ENCODE measurements at places on chromosomes 11 and 22.

- DNase-seq: no peak
Observed at GRCh38 chr22:37482244-37482643, 3.9 kb downstream of the MFNG start.

DNA sequence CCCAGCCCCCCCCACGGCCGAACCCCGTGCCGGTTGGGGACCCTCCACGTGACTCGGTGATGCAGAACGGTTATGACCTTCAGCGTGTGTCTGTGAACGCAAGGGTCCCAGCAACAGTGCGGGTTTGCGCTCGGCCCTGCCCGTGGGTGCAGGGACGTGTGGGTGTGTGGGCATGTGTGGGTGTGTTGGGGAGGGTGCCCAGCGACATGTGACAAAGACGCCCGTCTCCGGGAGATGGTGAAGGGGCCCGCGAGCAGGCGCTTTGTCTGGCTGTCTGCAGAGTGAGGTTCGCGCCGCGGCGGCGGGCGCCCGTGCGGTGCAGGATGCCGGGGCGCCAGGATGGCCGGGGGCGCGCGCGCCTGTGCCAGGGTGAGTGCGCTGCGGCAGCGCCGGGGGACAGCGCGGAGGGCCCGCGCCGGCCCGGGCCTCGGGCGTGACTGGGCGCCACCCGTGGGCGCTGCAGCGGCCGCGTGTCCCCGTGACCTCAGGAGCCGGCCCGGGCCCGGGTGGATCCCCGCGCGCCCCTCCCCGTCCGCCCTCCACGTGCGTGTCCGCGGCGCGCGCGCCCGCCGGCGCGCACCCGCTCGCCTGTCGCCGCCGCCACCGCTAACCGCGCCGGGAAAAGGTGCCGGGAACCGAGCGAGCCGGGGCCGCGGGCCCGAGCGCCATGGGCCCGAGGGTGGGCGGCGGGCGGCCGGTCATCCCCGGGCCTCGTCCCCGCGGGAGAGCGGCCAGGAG lies at the start of gene LRFN4:
TSS of gene LRFN4 (plus strand) at position 569 of the 738 bp plus-strand sequence. CDS start 681 bp downstream, outside the sequence.
- DNase-seq: no peak

DNA sequence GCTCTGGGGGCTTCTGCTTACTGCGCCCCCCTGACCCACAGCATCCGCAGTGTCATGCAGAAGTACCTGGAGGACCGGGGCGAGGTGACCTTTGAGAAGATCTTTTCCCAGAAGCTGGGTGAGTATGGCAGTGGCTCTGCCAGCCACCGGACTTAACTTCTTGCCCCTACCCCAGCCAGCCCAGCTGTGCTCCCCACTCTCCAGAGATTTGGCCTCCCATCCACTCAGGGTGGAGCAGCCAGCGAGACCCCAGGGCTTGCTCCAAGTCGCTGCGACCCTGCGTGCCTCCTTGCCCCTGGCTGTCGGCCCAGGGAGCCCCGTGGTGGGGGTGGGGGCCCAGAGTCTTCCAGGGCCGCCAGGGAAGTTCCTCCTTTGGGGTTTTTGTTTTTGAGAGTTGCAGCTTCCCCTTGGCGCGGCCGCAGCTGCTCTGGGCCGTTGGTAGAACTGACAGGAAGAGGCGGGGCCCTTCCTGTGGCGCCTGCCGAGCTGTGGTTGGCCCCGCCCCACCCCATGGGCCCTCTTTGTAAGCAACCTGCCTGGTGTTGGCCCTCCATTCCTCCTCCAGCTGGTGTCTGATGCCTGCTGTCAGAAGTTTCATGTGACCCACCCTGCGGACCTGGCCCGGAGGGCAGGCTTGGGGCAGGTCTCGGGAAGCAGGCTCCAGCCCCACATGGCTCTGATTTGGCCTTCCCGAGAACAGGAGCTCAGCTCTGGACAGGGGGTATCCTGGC lies 11.1 kb downstream of the GRK2 start:
- DNase-seq: peak; percentile 76

GRCh38 chr22:26648528-26649388 lies 8.6 kb upstream of the MIAT start:
- DNase-seq: no peak

DNA sequence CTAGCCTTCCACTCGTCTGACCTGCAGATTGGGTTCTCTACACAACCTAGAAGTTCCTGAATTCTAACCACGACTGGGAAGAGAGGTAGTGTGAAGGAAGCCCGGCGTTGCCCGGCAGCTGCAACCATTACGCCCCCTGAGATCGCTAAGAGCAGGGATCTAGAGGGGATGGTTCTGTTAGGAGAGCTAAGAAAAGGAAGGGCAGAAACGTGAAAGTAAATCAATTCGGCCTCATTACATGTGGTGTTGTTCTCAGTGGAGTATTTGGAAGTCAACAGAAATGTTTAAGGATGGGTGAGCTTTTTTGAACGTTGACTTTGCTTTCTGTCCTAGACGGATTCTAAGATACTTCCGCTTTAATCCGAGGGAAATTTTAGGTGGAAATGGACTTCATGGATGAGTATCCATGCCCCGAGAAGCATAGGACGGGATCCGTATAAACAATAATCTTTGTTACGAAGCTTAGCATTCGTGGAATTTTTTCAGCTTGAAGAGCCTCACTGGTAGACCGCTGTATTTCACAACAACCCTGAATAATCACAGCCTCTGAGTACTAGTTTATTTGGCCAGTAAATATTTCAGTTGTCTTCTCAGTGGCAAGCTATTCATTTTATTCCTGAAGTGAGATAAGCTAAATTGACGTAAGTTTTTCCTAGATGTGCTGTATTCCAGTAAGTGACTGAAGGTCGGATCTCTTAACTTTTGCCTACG lies 629 bp downstream of the ATP5MG start:
- no peak for DNase-seq

- DNase-seq: no peak
Observed at GRCh38 chr11:120004723-120005122, 133.2 kb downstream of the TRIM29 start.

- DNase-seq: no peak
Observed at GRCh38 chr11:64250415-64251015, 815 bp upstream of the PLCB3 start.

GRCh38 chr11:29161191-29161590 lies 855.6 kb downstream of the KCNA4 start:
- DNase-seq: no peak

DNA sequence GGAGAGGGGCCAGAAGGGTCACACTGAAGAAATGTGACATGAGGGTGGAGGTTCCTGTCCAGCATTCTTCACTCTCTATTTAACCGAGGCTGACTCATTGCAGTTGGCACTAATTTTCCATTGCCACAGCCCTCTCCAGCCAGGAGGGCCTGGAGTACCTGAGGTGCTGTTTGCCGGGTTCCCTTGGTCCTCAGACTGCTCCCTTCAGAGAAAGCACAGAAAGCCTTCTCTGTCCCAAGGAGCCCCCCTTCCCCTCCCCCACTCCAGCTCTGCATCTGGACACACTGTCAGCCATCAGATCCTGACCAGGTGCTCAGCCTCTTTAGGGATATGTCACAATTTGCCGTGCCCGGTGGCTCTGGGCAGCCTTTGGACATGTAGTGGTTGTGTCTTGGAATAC lies 3.2 kb upstream of the C11orf91 start:
- no peak for DNase-seq

DNA sequence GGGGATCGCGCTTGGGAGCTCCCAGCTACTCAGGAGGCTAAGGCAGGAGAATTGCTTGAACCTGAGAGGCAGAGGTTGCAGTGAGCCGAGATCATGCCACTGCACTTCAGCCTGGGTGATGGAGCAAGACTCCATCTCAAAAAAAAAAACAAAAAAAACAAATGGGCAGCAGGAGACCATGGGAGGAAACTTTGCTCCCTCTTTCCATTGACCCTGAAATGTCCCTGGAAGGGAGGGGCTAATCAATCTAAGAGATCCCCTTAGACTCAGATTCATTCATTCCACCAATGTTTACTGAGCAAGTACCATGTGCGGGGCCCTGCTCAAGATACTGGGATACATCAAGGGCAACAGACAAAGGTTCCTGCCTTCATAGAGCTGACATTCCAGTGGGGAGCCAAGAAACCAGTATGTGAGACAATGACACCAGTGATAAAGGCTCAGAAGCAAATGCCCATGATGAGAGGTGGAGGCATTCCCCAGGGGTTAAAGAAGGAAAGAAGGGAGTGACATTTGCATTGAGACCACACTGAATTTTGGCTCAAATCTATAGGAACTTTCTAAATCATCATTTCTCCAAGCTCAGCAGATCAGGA lies 37.7 kb upstream of the TFIP11 start:
- DNase-seq: no peak

DNA sequence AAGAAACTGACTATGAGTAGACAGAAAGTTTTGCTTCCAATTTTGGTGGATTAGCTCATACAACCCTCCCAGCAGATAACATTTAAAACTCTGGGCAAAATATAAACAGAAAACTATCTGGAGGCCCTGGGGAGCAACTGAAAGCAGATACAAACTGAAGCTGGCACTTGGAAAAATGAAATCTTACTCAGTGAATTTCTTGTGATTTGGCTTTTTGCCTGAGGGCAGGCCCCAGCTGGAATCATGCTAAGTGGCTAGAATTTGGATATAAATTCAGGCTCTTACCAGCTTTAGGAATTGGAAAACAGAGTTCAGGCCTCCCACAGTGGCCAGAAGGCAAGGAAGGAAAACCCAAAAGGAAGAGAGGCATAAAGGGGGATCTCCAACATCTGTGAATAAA lies 85.8 kb downstream of the EFCAB6 start:
- no peak for DNase-seq

- DNase-seq: no peak
Observed at GRCh38 chr11:70557742-70558485, 159.6 kb downstream of the CTTN start.

- DNase-seq: no peak
Observed at GRCh38 chr22:26724414-26724813, 67.0 kb downstream of the MIAT start.

- peak; percentile 84 for DNase-seq
Observed at GRCh38 chr11:45252134-45252856, 33.8 kb downstream of the SYT13 start.

DNA sequence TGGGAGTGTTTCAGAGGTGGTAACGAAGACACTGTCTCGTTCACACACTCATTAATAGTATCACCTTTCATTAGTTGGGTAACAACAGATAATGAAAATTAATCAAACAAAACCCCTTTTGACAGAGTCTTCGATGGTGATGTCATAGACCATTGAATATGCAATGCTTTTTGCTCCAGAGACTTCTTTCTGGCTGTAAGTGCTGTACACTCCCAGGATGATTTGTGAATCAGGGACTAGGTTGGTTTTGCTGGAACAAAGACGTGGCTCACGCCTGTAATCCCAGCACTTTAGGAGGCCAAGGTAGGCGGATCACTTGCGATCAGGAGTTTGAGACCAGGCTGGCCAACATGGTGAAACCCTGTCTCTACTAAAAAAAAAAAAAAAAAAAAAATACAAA lies 9.5 kb upstream of the RASSF10 start:
- DNase-seq: no peak

DNA sequence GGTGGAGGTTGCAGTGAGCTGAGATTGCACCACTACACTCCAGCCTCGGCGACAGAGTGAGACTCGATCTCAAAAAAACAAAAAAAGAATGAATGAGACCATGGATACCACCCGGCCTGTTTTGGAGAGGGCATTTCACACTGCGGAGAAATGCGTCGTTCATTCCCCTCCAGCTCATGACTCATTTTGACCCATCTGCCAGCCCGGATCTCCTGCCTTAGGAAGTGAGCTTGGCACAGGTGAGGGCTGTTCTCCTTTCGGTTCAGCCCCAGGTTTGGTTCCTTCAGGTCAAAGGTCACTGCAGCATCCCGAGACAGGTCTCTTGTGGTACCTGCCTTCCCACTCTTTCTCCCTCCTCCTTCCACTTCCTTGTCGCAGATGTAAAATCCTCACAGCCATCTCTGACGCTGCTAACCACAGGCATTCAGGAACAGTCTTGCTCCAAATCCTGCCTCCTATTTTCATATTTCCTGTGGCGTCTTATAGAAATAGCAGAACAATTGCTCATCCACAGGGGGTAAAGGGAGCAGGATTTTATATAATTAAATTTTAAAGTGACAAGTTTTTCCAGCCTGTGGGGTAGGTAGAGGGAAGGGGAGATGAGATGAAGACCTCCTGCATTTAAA lies 517.9 kb downstream of the NTM start:
- DNase-seq: no peak

DNA sequence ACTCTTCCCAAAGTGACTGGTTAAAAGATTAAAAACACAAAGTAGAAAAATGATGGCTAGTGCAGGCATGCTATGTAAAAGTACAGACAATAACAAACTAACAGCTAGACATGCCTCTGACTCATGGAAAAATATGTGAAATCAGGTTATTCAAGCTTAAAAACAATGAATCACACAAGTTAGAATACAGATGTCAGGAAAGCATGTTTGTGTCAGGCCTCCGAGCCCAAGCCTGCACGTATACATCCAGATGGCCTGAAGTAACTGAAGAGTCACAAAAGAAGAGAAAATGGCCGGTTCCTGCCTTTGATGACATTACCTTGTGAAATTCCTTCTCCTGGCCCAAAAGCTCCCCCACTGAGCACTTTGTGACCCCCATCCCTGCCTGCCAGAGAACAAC lies 110.1 kb downstream of the NOX4 start:
- DNase-seq: no peak

- no peak for DNase-seq
Observed at GRCh38 chr11:70389201-70389600, 9.1 kb upstream of the CTTN start.

DNA sequence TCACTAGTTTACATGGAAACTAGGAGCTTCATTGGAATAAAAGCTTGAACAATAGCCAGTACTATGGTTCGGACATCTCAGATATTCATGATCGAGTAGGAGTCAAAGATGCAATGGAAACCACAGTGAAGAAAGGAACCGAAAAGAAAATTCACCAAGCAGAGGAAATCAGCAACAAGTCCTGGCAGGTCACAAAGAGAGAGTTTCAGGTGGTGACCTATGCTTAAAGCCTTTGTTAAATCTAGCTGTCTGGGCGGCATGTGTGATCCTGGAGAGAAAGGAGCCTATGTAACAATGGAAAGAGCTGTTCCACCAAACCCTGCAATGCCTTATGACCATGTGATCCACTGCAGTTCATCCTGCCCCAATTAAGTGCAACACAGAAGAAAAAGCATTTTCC lies 68.9 kb upstream of the POU2AF2 start:
- DNase-seq: no peak

GRCh38 chr11:128187835-128188234 lies 399.5 kb downstream of the ETS1 start:
- DNase-seq: no peak

GRCh38 chr11:93370260-93370659 lies 39.7 kb downstream of the DEUP1 start:
- no peak for DNase-seq

DNA sequence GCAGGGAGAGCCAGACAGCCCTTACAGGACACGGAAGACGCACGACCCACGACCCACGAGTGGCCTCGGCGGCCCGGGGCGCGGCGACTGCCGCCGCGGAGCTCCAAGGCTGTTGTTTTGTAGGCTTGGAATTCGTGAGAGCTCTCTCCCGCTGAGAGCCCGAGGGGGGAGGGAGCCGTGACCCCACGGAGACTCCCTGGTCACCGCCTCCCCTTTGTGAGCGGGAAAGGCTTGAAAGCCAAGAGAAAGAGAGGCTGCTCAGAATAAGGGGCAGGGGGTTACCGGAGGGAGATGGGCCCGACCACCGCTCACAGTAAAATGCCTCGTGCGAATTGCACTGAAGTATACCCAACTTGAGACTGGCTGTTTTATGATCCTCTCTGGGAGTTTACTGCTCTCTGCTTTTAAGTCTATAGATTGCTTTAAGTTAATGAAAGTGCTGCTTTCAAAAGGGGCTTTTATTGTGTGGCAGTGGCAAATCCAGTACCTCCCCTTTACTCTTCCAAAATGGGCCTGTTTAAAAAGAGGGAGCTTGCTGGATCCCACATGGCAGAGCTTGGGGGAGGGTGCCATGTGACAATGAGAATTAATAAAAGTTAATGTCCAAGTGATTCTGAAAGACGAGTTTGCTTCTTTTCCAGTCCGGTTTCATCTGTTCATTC lies 2.9 kb downstream of the PKNOX2 start:
- peak; percentile 88 for DNase-seq

GRCh38 chr11:70915158-70915985 lies 337.0 kb downstream of the SHANK2 start:
- no peak for DNase-seq

Data from ecto neural progenitor cell (in vitro differentiated cells).